Ovary (tissue), 10 donors: ENCODE measurements at places on chromosomes 5 and 9.

DNA sequence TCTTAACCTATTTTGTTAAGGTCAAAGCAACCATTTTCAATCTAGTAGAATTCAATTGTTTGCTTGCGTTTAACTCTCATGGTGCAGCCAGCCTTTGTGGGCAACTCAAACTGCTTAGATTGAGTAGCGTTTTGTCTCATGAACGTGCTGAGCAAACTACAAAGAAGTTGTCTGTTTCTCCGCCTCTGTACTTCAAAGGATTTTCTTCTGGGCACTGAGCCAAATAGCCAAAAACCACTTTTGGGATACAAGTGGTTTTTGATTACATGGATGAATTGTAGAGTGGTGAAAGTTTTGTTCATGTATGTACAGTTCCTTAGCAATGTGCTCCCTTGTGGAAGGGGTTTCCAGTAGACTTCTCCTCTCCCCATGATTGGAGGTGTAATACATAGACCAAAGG is 122.9 kb downstream of the CFAP90 start:
- no peak for DNase-seq

DNA sequence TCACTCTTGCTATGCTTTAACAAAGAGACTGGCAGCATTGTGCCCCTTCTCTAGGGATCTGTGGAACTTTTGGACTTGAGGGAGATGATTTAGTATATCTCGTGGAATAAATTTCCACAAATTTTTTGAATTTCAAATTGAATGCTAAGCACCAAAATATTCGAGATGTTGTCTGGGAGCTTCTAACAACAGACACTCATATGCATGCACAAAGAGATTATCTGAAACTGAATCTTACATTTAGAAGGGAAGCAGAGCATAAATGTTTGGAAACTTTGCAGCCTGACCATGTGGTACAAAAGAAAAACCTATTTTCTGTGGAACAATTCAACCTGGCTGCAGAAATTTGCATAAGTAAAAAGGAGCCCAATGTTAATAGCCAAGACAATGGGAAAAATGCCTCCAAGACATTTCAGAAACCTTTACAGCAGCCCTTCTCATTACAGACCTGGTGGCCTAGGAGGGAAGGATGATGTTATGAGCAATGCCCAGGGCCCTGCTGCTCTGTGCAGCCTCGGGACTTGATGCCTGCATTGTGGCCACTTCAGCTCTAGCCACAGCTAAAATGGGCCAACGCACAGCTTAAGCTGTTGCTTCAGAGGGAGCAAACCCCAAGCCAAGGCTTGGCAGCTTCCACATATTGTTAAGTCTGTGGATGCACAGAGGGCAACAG is 285.8 kb upstream of the FAM174A start:
- DNase-seq: no peak

DNA sequence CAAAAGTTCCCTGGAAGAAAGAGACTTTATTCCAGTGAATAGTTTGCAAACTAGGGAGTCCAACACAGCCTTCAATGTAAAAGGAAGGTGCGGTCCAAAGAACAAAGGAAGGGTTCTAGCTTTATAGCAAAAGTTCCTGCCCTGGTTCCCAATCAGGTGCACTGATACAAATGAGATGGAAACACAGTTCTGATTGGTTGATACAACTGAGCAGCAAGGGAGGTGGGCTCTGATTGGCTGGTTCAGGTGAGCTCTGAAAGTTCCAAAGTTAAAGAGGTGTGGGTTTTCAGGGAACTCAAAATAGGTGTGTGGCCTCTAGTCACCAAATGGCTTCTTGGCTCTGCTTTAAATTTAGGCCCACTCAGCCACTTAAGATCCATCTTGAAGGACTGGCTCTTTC is 43.1 kb downstream of the P4HA2 start:
- no peak for DNase-seq

- no peak for DNase-seq
Measured at GRCh38 chr5:10308844-10309243, 1.1 kb upstream of the CMBL start.

DNA sequence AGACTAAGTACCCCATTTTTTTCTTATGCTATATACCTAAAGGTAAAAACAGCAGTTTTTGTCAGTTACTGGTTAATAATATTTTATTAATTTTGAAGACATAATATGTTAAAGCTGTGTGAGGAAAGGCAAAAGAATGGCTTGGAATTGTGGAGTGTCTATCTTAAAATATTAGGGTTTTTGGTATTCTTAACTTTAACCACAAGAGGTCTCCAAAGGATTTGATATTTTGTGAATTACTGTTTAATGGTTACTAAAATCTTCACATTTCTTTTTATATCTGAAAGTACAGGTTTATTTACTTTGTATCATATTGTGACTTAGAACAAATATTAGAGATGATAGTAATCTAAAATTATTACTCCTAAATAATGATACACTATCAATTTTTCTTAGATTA is 32.0 kb upstream of the DHFR start:
- no peak for DNase-seq

GRCh38 chr5:171387970-171388815 is 544 bp downstream of the NPM1 start:
- DNase-seq: peak; percentile 81

- no peak for DNase-seq
Measured at GRCh38 chr5:79653843-79654242, 35.8 kb upstream of the CMYA5 start.

GRCh38 chr5:54643685-54644106 is 126.1 kb downstream of the SNX18 start:
- DNase-seq: peak; percentile 31

DNA sequence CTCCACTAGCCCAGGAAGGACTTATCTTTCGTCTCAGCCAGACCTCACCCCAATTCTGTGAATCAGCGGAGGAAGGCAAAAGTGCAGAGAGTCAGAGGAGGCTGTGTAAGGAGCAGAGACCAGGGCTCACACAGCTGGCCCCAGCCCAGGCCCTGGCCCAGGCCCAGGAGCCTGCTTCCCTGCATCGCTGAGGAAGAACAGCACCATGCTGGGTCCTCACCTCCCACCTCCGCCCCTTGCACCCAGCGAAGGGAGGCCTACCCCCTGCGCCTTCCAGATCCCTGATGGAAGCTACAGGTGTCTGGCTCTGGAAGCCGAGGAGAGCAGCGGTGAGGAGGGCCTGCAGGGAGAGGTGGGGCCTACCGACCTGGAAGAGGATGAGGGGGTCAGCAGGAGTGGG is 22.3 kb upstream of the SYNPO start:
- DNase-seq: peak; percentile 71

GRCh38 chr9:89079391-89079790 is 88.1 kb downstream of the S1PR3 start:
- no peak for DNase-seq

- no peak for DNase-seq
Measured at GRCh38 chr5:171355302-171355724, 32.3 kb upstream of the NPM1 start.

DNA sequence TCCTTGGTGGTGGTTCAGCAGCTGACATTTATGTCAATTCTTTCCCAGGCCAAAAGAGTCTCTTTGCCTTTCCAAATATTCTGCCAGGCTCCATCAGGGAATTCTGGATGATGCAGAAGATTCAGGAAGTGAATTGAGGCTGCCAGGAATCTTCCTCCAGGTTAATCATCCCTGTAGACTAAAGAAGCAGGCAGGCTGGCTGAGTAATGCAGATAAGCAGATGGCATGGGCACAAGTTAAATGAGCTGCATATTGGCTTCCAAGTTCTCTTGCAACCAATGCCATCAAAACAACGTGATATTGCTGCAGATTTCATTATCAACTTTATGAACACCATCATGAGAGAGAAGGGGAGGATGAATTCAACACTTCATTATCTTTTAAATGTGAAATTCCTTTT is 324.5 kb downstream of the KCNN2 start:
- DNase-seq: no peak

GRCh38 chr5:129853588-129853987 is 50.7 kb upstream of the CHSY3 start:
- DNase-seq: no peak

GRCh38 chr5:146761811-146762210 is 116.7 kb downstream of the PPP2R2B start:
- no peak for DNase-seq

- DNase-seq: no peak
Measured at GRCh38 chr5:127254729-127255284, 35.8 kb upstream of the MEGF10 start.

DNA sequence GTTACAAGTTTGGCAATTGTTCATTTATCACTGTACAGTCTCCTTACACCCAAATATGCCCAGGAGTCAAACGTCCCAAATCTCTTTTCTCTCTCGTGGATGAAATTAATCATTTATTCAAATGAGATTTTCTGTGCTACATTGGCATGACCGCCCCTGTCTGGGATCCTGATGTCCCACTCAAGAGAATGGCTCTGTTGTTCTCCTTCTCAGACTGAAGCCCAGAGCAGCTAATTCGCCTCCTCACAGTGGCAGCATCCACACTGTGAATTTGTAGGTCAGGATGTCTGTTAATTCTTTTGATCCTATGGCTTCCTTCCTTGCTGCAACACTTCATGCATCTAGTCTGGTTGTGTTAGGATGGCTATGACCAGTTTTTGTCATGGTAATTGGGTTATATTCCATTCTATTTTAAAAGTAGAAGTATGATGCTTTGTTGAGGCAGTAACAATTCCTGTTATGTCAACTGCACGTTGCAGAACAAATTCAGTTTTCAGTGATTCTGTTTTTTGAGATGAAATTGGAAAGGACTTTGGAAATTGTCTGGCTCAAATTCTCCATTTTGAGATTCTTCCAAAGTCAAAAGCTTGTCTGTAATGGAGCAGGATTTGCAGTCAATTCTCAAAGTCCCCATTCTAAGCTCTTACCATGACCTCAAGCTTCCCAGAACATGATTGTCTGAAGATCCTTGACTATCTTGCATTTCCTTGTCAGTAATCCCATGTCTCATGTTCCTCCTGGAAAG is 141.5 kb upstream of the GAS1 start:
- no peak for DNase-seq

- DNase-seq: no peak
Measured at GRCh38 chr5:53601570-53601969, 41.1 kb downstream of the NDUFS4 start.

DNA sequence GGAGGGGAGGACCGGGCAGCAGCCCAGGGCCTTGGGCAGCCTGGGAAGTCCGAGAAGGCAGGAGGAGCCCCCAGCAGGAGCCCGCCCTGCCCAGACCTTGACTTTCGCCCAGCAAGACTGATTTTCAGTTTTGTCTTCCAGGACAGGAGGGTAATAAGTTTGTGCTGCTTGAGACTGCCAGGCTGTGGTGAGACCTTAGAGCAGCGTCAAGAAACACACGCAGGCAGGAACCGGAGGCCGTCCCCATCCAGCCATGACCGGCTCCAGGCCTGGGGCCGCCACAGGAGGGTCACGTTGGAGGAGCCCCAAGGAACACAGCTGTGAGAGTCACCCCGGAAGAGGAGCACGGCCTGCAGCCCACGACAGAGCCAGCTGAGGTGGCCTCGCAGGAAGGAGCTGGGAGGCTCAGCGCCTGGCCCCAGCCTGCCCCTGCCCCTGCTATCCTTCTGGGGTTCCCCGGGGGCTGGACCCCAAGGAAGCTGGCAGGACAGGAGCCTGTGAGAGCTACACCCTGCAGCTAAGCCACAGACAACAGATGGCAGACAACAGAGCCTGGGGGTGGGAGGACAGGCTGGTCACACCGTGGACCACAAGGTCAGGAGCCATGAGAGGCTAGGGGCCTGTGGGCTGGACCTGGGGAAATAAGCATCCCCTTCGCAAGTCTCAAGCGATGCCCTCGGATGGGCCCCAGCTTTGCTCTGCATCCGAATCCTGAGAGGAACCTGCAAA is 126.0 kb upstream of the FAM120A start:
- DNase-seq: no peak
